8988T (cell line): ENCODE measurements at places on chromosomes 1 and 21.

- DNase-seq = no peak
These were observed 96.9 kb downstream of the ADSS2 start for GRCh38 chr1:244354810-244355278.

DNA sequence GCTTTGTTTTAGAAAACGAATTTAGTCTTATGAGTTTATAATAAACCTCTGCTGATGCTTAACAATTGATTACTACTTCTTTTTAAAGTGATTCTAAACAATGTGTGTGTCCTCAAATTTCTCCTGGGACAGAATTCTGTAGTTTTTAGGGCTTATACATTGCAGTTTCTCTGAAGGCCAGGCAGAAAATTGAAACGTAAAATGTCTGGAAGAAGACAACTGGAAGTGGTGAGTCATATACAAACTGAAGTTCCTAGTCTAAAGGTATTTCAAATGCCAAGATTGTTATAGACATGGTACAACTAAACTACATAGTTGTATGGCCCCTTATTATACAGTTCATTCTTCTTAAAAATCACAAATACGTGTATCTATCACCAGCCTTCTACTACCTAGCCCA, 30.5 kb upstream of the RC3H1 start:
- no peak for DNase-seq

- no peak for DNase-seq
These were observed 187.0 kb downstream of the KIF26B start for GRCh38 chr1:245341743-245342142.

DNA sequence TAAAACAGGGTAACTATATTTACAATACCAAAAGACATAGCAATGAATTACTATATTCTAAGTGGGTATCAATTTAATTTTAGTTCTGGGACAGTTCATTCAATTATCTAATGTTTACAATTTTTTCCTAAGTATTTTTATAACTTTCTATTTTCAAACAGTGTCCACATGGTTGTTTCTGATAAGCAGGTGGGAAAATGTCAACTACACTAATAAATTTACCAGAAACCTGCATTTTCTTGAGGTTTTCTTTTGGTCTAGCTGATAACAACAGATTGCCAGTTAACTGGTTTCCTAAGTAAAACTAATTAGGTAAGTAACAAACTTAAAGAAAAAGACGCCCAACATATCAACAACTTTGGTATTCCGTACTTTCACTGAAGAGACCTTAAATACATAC, 84.9 kb upstream of the GFI1 start:
- DNase-seq = no peak

DNA sequence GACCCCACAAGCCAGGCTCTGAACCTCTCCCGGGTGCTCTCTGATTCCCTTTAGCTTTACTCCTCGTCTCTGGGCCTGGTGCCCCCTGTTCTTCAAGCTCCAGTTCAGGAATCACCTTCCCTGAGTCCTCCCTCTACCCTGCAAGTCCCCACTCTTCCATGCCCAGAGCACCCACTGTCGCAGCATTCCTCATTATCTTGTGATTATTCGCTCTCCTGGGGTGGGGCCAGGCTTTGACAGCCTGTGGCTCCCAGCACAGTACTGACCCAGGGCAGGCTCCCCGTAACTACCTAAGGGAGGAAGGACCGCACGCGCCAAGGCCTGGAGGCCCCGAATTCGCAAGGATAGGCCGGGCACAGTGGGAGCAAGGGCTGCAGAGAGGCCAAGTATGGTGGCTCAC, 734 bp upstream of the C1orf210 start:
- no peak for DNase-seq

GRCh38 chr1:32071758-32072621, 749 bp upstream of the TMEM39B start:
- peak; percentile 26 for DNase-seq

GRCh38 chr1:228210712-228211530, 3.1 kb downstream of the OBSCN start:
- DNase-seq = no peak

- DNase-seq = peak; percentile 0
These were observed 10.1 kb downstream of the ADPRS start for GRCh38 chr1:36098650-36099365.

- no peak for DNase-seq
These were observed 3.0 kb upstream of the FOXD3 start for GRCh38 chr1:63319046-63320021.
